ENCODE measurements at places on chromosomes 13 and 19. TPM values are rescaled to one million over a fixed set of nuclear protein-coding genes. Genes with fewer than 3 reads are reported as not detected.
A peak's percentile ranks its signal among the peaks of the same experiment; 100 is the strongest.

The CGB2 gene
- not detected for total RNA-seq

The MEIS3 gene
- total RNA-seq = 0.67 TPM

The ZNF132 gene
- total RNA-seq = not detected

The PRODH2 gene
- total RNA-seq = not detected

The SHISA7 gene
- total RNA-seq = 0.34 TPM

GRCh38 chr13:67390462-67391086 lies 160.4 kb upstream of the PCDH9 start:
- no peak for DNase-seq

- no peak for DNase-seq
Measured at GRCh38 chr19:42441049-42441445, 1.7 kb downstream of the CXCL17 start.

DNA sequence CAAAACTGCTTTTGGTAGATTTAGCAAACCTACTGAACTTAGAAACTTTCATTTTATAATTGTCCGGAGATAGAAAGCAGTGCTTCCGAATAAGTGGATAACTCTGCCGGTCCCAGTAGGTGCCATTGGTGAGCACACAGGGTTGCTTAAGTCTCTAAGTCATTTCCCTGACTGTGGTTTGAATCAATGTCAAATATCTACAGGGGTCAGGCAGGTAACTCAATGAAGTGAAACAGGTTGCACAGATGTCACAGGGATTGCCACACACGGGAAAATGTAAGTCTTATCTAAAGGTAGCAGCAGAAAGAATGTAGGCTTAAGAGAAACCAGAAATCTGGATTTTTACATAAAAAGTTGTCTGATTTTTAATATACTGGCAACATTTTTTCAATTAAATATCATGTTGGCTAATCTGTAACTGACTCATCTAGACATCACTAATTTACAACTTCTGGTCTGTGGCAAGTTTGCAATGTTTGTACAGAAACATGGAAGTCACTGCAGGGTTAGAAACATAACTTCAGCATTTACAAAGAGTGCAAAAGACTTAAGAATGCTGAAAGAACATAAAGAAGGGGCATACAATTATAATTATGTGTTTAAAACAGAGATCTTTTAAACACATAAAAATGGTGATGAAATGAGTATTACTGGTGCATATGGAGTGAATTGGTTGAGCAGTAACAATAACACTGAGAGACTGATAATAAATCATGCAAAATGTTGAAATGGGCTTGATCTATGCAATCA lies 14.3 kb upstream of the LRRC63 start:
- DNase-seq = no peak

GRCh38 chr13:33016414-33017322 lies at the start of gene KL:
Gene KL (plus strand): TSS chr13:33016423. CDS start chr13:33016441, 18 bp downstream.
- no peak for DNase-seq

- DNase-seq = no peak
Measured at GRCh38 chr19:2251106-2252054, 2.3 kb downstream of the AMH start.

- peak; percentile 92 for DNase-seq
Measured at GRCh38 chr19:40398417-40399131, 8.6 kb upstream of the HIPK4 start.

DNA sequence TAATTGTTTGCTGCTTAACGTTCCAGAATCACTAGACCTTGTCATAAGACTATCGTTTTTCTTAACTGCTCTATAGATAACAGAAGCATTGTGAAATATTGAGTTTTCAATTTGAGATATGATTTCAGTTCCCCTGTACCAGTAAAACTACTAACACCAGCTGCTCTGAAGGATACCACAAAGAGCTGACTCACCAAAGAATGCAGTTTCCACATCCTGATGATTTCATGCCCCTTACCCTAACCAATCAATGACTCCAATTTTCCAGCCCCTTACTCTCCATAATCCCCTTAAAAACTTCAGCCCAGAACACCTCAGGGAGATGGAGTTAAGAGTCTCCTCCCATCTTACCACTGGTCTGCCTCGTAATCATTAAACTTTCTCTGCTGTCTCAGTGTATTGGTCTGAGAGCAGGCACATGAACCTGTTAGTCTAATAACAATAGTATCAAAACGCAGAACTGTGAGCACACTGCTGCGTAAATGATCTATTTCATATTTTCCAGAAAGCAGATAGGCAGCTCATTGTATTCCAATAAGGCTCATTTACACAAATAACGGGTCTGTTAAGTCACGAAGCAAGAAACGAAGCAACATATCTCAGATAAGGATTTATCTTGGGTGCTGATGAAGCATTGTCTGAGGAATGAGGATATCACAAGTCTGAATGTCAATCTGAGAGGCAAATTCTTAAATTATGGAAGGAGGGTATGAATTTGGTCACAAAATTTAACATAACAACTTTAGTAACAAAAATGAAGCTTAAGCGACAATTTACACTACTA lies 14.1 kb upstream of the CCNA1 start:
- no peak for DNase-seq

- peak; percentile 17 for DNase-seq
Measured at GRCh38 chr13:36998624-36999041, 507 bp downstream of the ALG5 start.

- no peak for DNase-seq
Measured at GRCh38 chr13:31515427-31515826, 223.9 kb upstream of the RXFP2 start.

All from K562 (cell line).